ENCODE measurements at places on chromosomes 5 and 9.

- DNase-seq: no peak
Observed at GRCh38 chr5:124941051-124942049, 194.9 kb upstream of the ZNF608 start.

- DNase-seq: no peak
Observed at GRCh38 chr9:70220216-70220615, 38.6 kb upstream of the SMC5 start.

DNA sequence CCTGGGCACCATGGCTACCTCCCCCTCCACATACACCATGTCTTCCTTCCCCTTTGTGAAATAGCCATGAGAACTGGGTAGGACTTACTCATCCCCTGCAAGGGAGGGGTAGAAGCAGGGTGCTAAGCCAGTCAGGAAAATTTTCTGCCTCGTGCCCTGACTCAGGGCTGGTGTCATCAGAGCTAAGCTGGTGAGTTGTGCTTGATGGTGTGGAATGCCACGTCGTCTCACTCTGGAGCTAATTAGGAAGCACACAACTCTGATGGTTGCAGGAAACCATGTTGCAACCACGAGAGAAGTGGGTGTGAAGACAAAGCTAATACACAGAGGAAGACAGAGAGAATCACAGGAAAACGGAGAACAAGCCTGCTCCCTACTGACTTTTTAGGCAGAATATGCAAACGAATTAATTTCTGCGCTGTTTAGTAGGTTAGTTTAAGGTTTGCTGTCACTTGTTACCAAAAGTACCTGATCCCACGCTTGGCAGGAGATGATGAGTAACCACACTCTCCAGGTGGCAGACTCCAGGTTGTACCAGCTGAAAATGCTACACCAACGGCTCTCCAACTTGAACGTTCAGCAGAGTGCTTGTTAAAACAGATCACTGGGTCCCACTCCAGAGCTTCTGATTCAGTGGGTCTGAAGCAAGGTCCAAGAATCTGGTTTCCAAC, 54.5 kb downstream of the STK10 start:
- peak; percentile 19 for DNase-seq

DNA sequence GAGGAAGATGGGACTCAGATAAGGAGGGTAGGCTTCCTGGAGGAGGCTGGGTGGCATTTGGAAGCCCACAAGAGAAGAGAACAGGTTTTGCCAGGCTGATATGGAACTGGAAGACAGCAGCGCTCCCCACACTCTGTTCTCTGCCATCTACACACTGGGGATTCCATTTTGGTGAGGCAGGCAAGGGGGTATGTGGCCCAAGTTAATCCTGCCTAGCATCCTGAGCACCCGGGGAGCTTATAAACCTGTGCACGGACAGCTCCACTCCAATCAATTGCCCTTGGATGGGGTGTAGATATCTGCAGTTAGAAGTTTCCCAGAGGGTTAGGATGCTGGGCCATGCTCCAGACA, 158.8 kb downstream of the MACROH2A1 start:
- no peak for DNase-seq

- no peak for DNase-seq
Observed at GRCh38 chr9:6034954-6035353, 19.5 kb upstream of the RANBP6 start.

- DNase-seq: no peak
Observed at GRCh38 chr5:67164856-67165525, 31.6 kb downstream of the CD180 start.

GRCh38 chr9:120944434-120944843, 17.8 kb upstream of the TRAF1 start:
- no peak for DNase-seq

GRCh38 chr9:22170556-22170955, 161.5 kb upstream of the CDKN2B start:
- no peak for DNase-seq

- DNase-seq: no peak
Observed at GRCh38 chr9:136297016-136297691, 6.7 kb downstream of the CCDC187 start.

- no peak for DNase-seq
Observed at GRCh38 chr5:1826235-1826980, 25.2 kb downstream of the NDUFS6 start.

GRCh38 chr5:24693609-24694008, 48.8 kb upstream of the CDH10 start:
- no peak for DNase-seq

GRCh38 chr9:123069010-123069481, 35.6 kb downstream of the GPR21 start:
- no peak for DNase-seq

DNA sequence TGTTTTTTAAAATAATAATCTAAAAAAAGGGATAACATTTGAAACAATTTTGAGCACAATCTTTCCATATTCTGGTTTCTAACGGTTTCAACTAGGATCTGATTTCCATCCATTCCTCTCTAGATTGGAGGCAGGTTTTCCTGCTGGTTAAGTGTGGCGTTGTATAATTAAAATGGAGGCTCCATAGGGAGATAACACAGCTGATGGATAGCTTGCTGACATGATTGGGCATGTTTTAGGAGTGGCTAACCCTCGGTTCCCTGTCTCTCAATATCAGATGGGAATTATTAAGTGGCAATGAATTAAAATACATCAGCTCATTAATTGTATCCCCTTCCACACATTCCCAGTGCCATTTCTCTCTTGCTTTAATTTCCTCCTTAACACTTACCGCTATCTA, 209.0 kb downstream of the ALDH1A1 start:
- no peak for DNase-seq

DNA sequence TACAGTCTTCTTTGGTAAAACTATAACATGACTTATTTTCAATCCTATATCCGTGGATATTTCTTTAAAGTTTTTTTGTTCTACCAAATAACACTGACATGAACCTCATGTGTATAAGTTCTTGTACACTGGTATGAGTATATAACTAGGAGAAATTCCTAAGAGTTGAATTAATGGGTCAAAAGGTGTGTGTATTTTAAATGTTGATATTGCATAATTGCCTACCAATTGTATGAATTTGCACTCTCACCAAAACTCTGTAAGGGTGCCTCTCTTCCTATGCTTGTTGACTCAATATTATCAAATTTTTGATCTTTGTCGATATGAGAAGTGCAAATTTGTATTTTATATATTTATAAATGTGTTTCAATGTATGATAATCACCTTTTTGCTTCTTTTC, 22.9 kb upstream of the CCL21 start:
- DNase-seq: no peak

DNA sequence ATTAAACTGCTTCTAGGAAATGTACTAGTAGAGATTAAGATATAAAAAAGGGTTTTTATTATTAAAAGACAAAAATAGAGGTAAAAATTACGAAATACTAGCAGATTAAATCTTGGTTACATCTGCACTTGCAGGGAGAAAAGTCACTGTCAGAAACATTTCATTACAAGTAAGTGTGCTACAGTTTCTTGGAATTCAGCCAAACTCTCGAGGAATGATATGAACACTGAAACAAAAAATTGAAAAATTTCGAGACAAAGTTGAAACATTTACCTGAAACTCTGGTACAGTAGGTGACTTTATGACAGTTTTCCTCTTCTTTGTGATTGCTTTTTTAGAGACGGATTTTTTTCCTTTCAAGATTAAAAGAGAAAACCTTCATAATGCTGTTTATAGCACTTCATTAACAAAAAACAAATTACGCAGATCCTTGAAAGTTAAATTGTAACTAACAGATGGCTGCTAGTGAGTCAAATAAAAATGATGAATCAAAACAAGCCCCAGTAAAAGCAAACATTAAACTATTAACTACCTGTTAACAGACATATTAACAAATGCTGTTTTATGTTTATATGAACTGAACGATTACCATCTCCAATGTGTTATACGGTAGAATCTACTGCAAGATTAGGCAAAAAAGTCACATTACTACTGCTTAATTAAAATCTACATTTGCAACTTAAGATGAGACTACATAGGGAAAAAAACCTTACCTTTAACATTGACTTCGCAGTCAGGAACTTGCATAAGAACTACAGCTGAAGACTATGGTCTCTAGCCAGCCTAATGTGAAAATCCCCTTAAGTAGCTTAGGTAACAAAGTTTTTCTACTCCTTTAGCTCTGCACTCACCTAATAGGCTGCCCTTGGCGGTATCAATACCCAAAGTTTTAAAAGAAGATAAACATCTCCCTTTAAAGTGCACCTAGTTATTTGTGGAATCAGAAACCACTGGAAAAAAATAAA, 61.4 kb downstream of the RANBP6 start:
- no peak for DNase-seq

GRCh38 chr9:101212661-101213060, 172.1 kb downstream of the BAAT start:
- no peak for DNase-seq

- no peak for DNase-seq
Observed at GRCh38 chr5:172542651-172543131, 88.4 kb upstream of the SH3PXD2B start.

GRCh38 chr9:121596515-121596914, 54.9 kb upstream of the DAB2IP start:
- DNase-seq: no peak

- no peak for DNase-seq
Observed at GRCh38 chr5:42848545-42848944, 36.9 kb upstream of the SELENOP start.

All from thoracic aorta (tissue), 2 donors.